Endothelial cell of umbilical vein (primary cell): ENCODE measurements at places on chromosomes 2 and 18. TPM values are rescaled to one million over a fixed set of nuclear protein-coding genes. Genes with fewer than 3 reads are reported as not detected.
A peak's percentile ranks its signal among the peaks of the same experiment; 100 is the strongest.

FZD7 gene
- 0.15 and 0.22 TPM in 2 replicates for polyA plus RNA-seq

DNA sequence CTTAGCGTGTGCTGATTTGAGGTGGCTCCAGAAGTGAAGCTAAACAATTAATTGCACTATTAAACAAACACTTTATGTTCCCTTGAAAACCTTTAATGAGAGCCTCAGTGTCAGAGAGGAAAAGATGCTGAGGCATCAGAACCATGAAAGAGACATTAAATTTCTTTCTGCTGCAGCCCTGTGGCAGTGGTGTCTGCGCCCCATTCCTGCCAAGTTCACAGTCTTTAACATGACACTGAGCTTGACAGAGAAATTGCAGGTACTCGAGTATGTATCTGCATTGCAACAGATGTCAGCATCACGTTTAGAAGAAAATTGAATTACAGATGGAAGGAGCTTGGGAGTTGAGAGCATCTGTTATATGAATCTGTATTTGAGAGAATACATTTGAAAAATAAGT lies 111.3 kb upstream of the CREB1 start:
- no peak for DNase-seq

DNA sequence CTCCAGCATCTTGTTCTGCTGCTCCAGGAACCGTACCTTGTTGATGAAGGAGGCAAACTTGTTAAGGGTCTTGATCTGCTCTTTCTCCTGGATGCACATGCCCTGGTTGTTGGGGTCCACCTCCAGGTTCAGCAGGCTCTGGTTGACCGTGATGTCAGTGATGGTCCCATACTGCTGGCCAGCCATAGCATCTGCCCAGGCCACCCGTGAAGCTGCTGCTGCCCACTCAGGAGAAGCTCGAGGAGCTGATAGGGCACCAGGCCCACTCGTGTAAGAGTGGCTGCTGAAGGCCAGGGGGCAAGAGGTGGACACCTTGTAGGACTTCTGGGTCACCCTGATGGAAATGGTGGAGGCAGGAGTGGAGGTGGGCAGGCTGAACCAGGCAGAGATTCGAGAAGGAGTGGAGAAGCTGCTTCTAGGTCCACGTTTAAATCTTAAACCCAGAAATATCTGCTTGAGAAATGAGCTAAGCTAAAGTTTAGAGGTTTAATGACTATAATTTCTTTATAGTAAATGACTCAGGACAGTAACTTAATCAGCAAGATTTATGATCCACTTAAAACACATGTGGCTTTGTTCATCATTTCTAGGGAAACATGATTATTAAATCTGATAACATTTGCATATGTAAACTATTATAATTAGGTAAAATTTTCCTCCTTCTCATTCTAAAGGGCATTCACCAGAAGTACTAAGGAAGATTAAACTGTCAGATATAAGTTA lies 358.7 kb upstream of the SETBP1 start:
- no peak for DNase-seq

DNA sequence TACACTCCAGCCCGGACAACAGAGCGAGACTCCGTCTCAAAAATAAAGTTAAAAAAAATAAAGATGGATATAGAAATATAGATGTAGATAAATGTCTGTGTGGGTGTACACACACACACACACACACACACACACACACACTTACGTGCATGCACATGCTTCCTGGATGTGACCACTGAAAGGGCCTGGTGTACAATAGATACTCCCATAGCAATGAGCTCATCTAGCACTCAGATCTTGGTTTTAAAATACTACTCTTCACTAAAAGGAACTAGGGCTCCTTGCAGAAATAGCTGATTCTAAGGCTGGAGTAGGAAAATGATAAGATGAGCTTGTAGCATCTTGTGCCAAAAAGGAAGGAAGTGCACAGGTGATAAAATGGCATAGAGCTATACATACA lies 39.1 kb downstream of the ROCK2 start:
- no peak for DNase-seq

DNA sequence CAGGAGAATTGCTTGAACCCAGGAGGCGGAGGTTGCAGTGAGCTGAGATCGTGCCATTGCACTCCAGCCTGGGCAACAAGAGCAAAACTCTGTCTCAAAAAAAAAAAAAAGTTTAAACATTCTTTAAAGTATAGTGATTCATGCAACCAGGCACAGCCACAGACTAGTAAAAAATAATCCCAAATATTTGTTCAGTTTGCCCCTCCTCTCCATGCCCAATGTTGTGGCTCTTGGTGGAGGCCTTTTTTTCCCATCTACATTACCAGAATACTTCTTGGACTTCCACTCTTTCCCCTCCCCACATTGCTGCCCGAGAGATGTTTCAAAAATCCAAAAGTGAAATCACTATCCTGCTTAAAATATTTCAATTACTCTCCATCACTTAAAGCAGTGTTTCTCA lies 5.1 kb upstream of the MALT1 start:
- no peak for DNase-seq

DNA sequence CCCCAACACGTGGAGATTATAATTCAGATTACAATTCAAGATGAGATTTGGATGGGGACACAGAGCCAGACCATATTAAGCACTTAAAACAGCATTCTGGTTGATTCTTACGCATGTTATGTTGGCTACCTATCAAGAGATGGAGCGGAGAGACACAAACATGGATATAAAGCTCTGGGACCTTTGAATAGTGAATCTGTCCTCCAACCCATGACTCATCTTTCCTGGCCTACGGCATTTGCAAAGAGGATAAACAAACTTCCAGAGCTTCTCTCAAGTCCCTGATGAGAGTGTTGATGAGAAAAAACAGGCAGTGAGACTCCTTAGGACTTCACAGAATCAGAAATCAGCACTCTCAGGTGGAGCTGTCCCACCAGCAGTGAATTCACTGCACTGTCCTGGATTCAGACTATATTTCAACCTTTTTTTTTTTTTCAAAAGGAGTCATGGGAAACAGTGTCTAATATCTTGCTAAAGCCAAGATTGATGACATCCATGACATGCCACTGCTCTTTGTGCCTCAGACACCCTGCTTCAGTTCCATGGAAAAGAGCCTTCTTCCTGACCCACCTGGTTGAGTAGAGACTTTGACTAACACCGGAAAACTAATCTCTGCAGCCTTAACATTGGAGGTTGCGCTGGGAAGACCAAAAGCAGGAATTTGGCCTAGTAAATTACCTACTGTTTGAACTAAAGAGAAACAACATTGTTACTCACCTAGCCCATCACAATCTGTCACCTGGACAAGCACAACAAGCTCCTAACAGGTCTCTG lies 62.1 kb upstream of the NPAS2 start:
- peak; percentile 68 for DNase-seq

GTF2A1L gene
- 0.46 and 0.49 TPM in 2 replicates for polyA plus RNA-seq

DNA sequence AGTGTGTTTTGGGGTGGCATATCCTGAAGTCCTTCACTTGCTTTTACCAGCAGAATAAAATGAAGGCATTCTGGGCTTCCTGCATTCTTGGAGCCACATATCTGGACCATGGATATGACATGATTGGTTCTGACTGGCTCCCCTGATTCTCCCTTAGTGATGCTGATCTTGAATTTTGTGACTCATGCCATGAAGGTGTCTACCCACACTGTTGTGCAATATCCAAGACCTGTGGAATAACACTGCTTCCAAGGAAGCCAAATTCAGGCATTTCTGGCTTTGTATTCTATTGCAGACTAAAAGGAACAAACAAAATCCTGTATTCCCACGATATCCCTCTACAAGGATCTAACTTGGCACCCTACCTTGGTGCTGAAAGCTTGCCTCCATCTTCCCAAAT lies 125.8 kb downstream of the LYPD6B start:
- no peak for DNase-seq

DNA sequence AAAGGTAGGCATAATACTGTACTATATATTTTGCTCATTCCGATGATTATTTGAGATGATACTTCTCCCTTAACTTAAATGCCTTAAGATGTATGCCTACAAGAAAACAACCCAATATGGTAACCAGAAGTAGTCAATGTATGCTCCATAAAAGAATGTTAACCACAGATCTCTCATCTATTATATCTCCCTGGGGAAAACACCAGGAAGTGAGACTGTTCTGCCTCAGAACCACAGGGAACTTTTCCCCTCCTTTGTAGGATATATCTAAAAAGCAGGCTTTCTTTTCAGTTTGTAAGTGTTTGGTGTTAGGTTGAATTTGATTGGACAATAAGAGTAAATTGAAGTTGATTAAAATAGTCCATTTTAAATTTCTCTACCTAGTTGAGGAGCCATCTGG lies 1160.5 kb upstream of the NXPH2 start:
- DNase-seq, result peak; percentile 8

DNA sequence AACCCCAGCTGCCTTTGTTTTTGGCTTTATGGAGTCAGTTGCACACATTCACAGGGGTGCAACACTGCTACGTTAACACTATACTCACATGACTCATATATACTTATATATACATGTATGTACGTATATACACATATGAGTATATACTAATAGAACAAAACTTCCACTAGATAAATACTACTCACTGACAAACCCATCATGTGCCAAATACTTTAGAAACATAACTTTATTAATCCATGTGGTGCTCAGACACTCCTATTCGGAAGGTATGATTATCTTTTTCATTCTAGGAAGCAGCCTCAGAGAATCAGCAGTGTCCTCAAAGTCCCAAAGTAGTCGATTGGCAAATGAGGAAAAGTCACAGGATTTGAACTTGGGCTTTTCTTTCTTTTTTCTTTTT lies 7.9 kb downstream of the PMAIP1 start:
- no peak for DNase-seq

DNA sequence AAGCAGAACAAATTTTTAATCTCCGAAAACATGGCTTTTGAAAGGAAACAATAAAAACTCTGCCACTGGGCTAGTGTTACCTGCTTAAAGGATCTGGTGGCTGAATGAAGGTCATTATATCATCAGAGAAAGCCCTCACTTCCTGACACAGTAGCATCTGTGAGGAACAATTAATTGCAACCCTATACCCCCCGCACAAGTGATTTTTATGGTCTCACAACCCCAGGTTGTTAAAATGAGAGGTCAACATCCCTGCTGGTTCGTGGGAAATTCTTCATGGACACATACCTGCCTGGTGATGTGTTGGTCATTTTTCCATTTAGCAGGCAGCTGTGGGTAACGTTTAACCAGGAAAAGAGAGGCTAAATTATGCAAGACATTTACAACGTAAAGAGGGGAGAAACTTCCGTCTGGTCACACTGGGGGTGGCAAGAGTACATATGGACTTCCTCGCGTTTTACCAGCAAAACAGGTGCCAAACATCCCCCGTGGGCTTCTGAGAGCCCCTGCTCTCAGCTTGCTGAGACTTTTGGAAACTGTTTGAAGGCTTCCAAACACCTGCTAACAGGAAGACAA lies 29.2 kb downstream of the NIFK start:
- no peak for DNase-seq

DNA sequence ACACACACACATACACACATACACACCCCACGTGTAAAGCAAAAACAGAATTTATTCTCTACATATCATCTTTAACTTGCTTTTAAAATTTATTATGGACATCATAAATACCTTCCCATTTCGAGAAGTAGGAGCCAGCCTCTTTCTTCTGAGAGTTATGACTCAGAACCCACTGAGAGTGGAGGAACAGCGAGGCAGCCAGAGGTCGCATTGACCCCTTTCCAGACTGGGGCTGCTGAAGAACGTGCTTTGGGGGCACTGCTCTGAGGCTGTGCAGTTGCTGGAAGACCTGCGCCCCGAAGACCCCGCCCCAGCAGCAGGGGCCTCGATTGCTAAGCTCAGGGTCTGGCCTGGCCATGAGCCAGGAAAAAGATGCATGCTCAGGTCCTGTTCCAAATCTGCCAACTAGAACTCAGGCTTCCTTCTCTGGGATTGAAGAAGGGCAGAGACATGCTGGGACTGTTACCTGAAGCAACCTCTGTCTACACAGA lies 133.8 kb upstream of the TWIST2 start:
- DNase-seq, result no peak

DNA sequence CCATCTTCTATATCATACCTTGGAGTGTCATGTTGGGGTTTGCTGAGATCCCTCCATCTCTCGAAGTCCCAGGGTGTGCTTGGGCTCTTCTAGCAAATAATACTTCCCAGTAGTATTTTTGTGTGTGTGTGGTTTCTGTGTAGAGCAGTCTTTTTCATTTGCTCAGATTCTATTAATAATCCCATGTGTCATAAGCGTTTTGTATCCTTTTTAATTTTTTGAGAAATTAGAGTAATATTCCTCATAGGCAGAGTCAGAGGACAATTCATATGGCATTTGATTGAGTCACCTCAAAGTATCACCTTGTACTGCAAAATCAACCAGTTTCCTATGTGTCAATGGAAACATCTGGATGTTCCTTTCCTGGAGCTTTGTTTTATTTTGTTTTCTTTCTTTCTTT lies 37.4 kb upstream of the PPP1R1C start:
- DNase-seq, result no peak

- no peak for DNase-seq
These were observed 137.3 kb downstream of the DDX1 start for GRCh38 chr2:15729001-15729400.

CCL20 gene
- polyA plus RNA-seq, result 0.16 and 0.32 TPM in 2 replicates

CIB4 gene
- not detected in 2 replicates for polyA plus RNA-seq

ANO7 gene
- polyA plus RNA-seq, result 0.51 and 0.81 TPM in 2 replicates

GRCh38 chr18:60910534-60910933 lies 422.7 kb upstream of the CDH20 start:
- DNase-seq, result no peak

FBXO36 gene
- 0.92 and 1.2 TPM in 2 replicates for polyA plus RNA-seq

- peak; percentile 43 for DNase-seq
These were observed 159.2 kb downstream of the GALNT3 start for GRCh38 chr2:165634855-165635254.

- DNase-seq, result peak; percentile 94
These were observed 163.9 kb downstream of the LDLRAD4 start for GRCh38 chr18:13382366-13382953.

IL36RN gene
- not detected in 2 replicates for polyA plus RNA-seq

DNA sequence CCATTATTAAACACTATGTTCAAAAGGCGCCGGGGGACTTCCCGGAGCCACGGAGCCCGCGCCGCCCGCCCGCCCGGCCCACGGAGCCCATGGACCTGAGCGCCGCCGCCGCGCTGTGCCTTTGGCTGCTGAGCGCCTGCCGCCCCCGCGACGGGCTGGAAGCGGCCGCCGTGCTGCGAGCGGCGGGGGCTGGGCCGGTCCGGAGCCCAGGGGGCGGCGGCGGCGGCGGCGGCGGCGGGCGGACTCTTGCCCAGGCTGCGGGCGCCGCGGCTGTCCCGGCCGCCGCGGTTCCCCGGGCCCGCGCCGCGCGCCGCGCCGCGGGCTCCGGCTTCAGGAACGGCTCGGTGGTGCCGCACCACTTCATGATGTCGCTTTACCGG lies 197 bp downstream of the GDF7 start:
- no peak for DNase-seq

DNA sequence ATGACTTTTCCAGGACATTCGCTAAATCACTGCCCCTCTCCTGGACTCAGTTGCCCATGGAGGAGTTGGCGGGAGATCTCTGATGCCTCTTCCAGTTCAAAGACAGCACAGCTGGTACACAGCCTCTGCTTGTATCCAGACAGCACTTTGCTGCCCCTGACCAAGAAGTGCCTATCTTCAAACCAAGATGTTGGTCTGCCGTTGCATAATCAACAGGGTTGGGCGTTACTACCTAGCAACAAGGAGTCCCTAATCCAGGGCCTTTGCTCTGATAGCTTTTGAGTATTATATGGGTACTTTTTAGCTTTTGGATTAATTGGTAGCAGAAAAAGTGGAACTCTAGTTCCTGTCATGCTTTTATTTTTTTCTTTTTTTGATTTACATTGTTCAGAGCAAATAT lies 166.6 kb downstream of the FAM210A start:
- DNase-seq, result no peak
